ENCODE measurements at places on chromosomes 5 and 9.

GRCh38 chr9:135281791-135282737 lies 194.6 kb downstream of the OLFM1 start:
- DNase-seq = no peak

DNA sequence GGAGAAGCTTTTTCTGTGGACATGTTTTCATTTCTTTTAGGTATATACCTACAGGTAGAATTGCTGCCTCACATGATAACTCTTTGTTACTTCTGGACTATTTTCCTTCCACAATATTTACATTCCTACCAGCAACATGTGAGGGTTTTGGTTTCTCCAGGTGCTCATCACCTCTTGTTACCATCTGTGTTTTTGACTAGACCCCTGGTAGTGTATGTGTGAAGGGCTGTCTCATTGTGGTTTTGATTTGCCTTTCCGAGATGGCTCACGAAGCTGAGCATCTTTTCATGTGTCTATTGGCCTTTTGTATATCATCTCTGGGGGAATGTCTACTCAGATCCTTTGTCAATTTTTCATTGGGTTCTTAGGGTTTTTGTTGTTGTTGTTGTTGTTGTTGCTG lies 17.2 kb upstream of the RANBP17 start:
- DNase-seq = no peak

GRCh38 chr9:133641396-133641655 lies 5.2 kb downstream of the DBH start:
- no peak for DNase-seq

DNA sequence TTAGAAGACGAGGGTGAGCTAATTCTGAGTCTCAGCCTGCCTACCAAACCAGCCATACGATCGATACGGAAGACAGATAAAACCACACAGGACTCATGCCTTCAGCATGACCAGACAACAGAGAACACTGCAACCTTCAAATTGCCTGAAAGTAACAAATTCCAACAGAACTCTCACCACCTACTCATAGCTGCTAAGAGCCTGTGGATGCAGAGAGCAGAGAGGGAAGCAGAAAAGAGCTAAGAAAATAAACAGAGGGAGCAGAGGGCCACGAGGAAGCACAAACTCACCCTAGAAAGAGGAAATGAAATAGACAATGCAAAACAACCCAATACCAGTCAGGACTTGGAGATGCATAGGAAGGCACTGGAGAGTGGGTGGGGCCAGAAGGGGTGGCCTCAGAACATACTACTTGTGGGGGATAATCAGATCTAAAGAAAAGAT lies 86.7 kb upstream of the TAS2R1 start:
- peak; percentile 87 for DNase-seq

DNA sequence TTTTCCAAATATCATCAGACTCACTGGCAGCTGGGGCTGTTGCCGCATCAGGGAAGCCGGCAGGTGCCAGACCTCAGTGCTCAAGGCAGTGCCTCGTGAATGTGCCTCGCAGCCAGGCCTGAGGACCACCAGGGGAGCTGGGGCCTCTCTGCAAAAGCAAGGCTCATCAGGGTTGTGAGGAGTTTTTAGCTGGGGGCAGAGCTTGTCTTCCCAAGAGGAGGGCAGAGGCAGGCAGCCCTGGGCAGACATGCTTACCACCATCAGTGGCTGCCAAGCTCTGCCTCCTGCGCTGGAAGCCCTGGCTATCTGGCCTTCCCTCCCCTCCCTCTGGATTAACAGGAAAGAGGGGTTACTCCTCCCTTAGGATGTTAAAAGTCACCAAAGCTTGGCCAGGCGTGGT lies 8.8 kb upstream of the TBC1D9B start:
- no peak for DNase-seq

- DNase-seq = peak; percentile 43
Measured at GRCh38 chr5:83802686-83803085, 82.0 kb upstream of the HAPLN1 start.

- peak; percentile 36 for DNase-seq
Measured at GRCh38 chr5:96509721-96510350, 76.8 kb upstream of the PCSK1 start.

DNA sequence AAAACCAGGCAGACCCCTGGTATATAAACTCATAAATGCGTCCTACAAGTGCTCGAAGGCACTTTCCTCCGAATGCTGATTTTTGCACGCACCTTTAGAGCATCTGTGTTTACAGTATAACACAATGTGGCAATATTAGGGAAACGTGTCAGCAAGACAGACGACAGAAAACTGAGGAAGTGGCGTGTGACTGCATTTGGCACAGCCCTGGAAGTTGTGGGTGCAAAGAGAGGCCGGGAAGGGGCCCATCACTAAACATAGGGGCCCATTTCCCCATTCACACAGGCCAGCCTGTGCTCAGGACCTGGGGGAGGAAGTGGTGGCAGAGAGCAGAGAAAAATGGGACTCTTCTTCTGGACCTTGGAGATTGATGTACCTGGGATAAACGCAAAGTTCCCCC lies 48.2 kb downstream of the RASGEF1C start:
- no peak for DNase-seq

- DNase-seq = no peak
Measured at GRCh38 chr9:76629205-76629990, 134.8 kb upstream of the PCA3 start.

GRCh38 chr5:68288707-68289134 lies 73.2 kb downstream of the PIK3R1 start:
- DNase-seq = no peak

DNA sequence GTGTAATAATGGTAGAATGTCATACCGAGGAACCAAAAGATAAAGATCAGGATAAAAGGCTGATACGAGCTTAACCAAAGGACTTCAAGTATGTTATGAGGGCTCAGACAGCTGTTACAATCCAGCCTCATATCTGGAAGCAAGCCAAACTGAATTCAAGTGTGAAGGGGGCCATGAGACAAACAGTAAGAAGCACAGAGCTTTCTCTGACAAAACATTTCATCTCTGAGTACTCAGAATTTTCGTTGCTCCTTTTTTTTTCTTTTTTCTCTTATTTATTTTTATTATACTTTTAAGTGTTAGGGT lies 52.9 kb upstream of the CD180 start:
- DNase-seq = no peak

GRCh38 chr9:135330307-135330631 lies 149.3 kb upstream of the PPP1R26 start:
- no peak for DNase-seq

DNA sequence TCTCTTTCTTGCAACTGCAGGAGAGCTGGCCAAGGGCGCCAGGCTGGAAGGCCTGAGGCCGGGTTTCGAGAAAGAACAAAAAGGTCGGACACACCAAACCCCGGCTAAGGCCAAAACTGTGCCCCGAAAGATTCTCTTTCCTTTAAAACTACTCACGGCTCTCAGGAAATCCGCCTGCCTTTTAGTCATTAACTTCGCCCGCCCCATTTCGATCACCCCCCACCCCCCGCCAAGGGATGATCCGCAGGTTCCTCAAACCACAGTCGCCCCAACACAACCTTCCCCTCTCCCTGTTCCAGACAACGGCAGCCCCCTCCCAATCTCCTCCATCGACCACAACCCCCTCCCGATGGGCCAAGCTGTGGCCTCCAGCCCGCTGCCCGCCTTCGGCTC lies 536 bp downstream of the FEM1C start:
- DNase-seq = no peak

GRCh38 chr5:133817456-133817855 lies 151.0 kb downstream of the C5orf15 start:
- DNase-seq = no peak

DNA sequence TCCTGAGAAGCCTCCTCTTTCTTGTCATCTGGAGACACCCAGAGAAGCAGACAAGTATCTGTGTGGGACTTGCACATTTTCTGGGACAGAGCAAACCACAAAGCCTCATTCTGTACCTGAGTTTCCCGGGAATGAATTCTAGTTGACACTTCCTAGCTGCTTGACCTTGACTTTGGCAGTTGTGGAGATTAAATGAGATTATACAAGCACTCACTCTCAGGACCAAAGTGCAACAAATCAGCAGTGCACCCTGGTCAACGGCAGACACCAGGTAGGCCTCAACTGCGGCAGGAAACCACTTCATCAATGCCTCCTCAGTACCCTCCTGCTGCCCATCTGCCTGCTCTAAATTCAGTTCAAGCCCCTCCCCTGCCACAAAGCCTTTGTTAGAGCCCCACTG lies 114.7 kb upstream of the PANK3 start:
- no peak for DNase-seq

DNA sequence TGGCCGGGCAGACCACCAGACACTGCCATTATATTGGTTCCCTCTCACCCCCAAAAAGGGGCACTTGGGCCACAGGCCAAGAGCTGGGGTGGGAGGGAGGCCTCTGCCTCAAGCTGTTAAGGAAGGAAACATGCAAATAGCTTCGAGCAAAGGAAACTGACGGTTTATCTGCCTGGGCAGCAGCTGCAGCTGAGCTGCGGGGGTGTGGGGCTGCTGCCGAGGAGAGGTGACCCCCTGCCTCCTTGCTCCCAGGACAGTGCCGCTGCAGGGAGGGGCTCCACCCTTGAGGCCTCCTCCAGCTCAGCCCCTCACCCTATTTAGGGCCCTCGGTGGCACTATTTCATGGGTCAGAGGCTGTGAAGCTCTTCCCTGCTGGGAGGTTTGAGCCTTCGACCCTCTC lies 789 bp downstream of the DOK3 start:
- DNase-seq = no peak

DNA sequence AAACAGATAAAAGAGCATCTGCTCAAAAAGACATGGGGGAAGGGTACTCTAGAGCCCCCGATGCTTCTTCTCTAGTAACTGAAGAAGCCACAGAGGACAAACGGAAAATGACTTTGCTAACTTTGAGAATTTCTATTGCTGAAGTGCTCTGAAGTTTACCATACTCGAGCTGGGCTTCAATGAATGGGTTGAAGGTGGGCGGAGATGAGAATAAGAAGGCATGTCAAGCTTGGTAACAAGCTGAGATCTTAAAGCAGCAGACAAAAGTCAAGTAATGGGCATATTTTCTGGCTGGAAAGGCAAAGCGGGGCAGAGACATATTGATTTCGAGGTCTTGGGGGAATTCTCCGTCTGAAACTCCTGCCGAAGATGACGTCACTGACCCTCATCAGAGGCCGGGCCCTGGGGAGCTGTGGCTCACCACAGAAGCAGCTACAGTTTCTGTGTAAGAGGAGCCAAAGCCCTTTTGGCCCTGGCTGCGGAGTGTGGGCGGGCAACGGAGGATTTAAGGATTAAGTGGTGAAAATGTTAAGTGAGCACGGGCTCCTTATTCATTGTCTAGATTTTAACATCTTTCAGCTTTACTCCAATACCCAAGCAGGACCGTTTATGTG lies 115.8 kb upstream of the SLIT3 start:
- DNase-seq = peak; percentile 92

GRCh38 chr5:14696851-14697250 lies 32.3 kb downstream of the OTULIN start:
- DNase-seq = no peak

DNA sequence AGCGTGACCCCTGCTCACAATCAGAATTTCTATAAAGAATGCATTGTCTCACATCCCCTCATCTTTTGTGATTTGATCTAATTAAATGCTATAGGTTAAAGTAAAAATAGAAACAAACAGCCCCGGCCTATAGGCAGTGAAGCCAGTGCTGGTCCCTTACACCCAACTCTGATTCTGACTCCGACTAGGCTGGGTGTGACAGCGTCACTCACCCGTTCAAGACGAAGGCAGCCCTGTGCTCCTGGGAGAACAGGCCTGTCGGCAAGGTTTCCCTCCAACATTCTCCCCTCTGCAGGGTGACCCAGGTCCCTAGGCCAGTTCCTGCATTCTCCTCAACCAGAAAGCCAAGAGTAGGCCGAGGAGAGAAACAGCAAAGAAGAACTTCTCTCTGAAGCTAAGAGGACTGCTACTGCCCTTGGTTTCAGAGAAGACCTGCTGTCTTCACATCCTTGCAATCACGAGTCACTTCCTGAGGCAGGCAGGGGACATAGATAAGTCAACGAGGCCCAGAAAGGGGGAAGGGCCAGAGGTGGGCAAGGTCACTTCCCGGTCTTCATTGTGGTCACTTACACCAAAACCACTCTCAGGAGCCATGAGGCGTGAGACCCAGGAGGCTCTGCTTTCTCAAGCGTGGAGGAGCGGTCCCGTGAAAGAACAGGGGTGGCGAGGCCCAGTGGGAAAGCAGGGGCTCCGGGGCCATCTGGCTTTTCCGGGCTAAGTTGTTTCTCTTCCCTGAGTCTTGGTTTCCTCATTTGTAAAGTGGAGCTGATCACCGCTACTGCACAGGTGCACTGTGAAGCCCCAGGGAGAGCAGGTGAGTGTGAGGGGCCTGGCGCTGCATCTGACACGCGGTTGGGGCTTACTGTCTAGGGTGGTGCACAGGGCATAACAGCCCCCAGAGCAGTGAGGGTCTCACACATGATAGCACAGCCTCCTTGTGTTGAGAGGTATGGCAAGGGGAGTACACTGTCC lies 200.8 kb downstream of the CRB2 start:
- DNase-seq = peak; percentile 35

DNA sequence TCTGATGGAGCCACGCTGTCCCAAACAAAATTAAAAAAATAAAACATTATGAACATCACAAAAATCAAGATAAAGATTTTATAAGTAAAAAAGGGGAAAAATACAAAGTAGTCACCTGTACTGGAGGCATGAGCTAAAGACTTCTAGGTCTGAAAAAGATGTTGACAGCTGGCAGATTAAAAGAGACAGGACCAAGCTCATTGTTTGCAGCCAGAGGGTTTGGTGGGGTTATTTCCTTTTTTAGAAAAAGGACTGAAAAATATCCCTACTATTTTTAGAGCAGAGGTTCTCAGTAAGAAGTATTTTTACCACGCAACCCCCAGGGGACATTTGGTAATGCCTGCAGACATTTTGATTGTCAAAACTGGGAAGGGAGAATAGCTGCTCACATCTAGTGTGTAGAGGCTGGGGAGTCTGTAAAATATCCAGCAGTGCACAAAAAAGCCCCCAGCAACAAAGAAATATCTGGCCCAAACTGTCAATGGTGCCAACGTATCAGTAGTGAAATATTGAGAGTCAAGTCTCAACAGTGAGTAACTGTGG lies 353.4 kb downstream of the TLE1 start:
- DNase-seq = peak; percentile 55

- DNase-seq = no peak
Measured at GRCh38 chr5:157539503-157540022, 36.0 kb downstream of the ADAM19 start.
